NCI-H2081 (cell line): ENCODE measurements at places on chromosomes 12 and 14.

GRCh38 chr14:24817212-24818057 is 183.4 kb upstream of the GZMB start:
- peak; percentile 10 for DNase-seq

DNA sequence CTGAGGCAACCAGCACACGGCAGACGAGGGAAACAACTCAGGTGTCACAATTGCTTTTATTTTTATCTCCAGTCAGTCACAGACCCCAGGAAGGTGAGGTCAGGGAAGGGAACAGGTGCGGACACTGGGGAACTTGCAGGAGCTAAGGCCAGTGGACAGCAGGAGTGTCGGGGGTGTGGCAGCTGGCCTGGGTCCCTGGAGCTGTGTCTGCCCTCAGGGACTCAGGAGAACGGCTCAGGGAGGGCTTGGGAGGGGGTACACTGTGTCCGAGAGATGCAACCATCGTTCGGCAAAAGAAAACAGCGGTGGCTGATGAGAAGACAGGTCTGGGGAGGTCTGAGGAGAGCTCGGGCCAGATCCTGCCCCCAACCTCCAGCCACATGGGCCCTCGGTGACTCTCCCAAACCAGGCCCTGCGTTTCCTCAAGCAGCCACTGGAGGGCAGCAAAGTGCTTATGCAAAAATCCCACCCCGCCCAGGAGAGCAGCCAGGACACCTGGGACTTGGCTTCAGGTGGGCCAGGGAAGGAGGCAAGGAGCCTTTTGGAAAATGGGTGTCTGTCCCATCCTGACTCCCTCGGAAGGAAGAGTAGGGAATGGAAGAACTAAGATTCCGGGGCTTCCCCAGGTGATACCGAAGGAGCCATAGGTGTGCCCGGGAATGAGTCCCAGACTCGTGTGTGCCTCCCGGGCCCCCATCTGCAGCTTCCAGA is 24.1 kb upstream of the BCDIN3D start:
- DNase-seq = peak; percentile 74

DNA sequence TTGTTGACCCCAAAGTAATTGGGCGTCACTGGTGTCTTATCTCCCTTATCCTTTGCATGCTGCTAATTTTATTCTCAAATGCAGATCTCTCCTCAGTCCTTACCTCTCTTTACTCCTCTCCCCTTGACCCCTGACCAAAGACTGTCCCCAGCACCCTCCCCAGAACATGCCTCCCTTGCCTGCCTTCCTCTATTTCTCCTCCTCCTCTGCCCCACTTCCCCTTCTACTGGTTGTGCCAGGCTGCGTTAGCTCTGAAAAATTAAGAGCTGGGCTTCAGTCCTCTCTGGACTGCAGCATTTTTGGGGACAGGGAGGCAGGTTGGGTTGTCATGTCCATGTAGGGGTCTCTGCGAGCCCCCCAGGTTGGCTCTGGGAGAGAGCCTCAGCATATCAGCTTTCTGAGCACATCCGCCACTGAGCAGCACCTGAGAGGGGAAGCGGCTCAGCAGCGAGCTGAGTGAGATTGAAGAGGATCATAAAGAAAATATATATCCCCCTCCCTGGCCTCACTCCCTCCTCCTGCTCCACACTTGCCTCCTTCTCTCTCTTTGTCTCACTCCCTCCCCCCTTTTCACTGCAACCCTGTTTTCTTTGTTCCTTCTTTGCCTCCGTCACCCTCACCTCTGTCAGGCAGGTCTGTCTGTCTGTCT is 6.4 kb upstream of the CISTR start:
- DNase-seq = no peak

GRCh38 chr14:72543341-72543740 is 350.6 kb downstream of the DPF3 start:
- no peak for DNase-seq

GRCh38 chr12:123232472-123232806 is 502 bp downstream of the MPHOSPH9 start:
- no peak for DNase-seq

DNA sequence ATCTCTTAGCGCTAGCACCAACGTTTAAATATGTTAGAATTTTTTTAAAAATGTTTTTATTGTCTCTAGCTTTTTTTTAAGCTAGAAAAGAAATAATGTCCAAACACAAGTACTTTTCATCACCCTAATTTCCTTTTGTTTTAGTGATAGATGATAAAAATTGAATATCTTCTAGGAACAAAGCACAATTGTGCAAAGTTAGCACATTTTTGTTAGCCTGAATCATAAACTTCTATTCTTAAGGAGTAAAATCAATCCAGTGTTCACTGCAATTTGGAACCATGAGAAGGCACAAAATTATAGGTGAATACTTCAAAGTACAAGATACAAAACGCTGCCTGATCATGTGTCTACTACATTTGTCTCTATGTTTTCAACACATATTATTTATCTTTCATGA is 408.5 kb upstream of the RPL10L start:
- no peak for DNase-seq

DNA sequence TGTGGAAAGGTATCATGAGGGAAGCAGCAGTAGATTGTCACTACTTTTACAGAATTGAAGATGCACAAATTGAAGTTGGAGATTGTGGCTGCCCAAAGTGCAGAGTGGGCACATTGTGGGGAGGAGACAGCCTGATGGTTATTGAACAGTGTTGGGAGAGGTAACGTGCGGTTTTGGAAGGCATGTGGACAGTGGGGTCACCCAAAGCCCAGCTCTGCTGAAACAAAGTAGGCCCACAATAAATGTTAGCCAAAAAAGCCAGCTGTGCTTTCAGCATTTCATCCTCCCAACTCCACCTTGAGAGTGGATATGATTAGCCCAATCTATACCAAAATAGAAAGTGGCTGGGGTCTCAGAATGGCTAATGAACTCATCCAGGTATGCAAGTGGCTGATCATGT is 96.7 kb downstream of the TMX1 start:
- DNase-seq = no peak

- no peak for DNase-seq
These were observed 659.3 kb downstream of the VRK1 start for GRCh38 chr14:97456462-97456861.

DNA sequence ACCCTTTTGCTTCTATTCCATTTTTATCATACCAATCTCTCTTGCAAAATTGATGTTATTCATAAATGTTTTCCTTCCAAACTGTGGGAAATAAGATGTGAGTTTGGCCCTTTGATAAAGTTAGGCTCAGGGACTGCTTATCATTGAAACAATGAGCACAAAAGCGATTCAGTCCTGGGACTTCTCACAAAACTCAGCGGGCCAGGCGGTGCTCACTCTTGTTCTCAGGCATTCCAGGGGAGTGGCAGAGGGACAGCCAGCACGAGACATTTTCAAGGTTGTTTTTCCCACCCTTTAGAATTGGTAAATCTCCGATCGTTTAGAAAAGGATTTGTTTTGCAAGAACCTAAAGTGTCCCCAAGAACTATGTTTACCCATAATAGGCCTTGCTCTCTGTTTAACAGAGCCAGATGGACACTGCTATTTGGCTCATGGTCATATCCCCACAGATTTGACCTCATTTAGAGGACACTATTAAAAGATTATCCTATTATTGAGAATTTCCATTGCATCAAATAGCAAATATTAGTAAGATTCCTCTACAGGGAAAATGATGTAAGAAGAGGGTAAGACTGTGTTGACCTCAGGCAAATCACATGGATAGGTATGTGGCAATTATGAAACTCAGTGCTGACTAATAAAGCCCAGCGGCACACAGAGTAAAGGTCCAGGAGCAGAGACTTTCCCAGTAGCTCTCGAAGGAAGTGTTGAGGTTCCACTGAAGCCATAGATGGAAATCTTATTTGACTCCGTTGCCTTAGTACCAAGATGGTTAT is 102.7 kb upstream of the USP44 start:
- DNase-seq = no peak

GRCh38 chr14:102445066-102445465 is 64.5 kb downstream of the ANKRD9 start:
- DNase-seq = no peak
